ENCODE measurements at places on chromosomes 12 and 14. TPM values are rescaled to one million over a fixed set of nuclear protein-coding genes. Genes with fewer than 3 reads are reported as not detected.
A peak's percentile ranks its signal among the peaks of the same experiment; 100 is the strongest.

DNA sequence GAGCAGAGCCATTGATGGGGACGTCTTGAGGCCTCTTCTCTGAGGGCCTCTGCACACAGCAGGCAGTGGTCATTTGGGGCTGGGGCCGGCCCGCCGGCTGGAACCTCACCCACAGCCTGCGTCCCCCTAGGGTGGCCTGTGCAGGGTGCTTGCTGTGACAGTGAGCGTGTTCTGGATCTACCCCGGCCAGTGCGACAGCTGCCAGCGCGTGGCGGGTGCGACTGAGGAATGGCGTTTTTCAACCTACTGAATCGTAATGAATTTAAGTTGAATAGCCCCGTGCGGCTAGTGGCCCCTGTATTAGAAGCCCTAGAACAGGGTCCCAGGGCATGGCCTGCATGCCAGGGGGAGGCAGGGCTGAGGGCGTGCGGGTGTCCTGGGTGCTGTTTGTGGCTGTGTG, 13.8 kb downstream of the RFLNA start:
- H3K27ac ChIP-seq: no peak overlapping the region

- no peaks in the 10 kb centered on the region for H3K4me1 ChIP-seq
- H3K27me3 ChIP-seq: no peaks in the 10 kb centered on the region
- DNase-seq: no peak
- no peak overlapping the region for H3K4me3 ChIP-seq
- no peaks in the 10 kb centered on the region for H3K36me3 ChIP-seq
- H3K27ac ChIP-seq: no peak overlapping the region
These were observed 9.4 kb upstream of the PTGR2 start for GRCh38 chr14:73842201-73842600.

DNA sequence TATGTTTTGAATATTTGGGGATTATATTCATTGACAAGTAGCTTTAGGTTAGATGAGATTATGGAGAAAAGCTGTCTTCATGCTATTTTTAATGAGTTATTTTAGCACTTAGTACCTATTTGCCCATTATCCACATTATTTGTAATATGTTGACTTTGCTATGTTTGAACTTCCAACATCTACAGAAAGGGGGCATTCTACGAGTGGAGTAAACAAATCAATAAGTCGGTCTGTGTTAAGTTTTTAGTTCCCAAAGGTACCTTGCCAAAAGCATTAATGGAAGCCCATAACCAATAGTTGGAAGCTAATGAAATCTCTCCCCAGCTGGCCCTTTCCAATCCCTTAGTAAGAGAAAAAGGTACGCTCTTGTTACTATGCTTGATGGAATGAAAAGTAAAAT, 250.0 kb upstream of the E2F7 start:
- no peak for DNase-seq
- H3K27me3 ChIP-seq: no peaks in the 10 kb centered on the region
- H3K27ac ChIP-seq: no peak overlapping the region

GRCh38 chr14:55255979-55256378, 15.2 kb upstream of the FBXO34 start:
- H3K36me3 ChIP-seq: no peaks in the 10 kb centered on the region
- no peak overlapping the region for H3K27ac ChIP-seq
- DNase-seq: no peak
- no peak overlapping the region for H3K4me3 ChIP-seq
- H3K27me3 ChIP-seq: no peaks in the 10 kb centered on the region

- H3K27ac ChIP-seq: no peak overlapping the region
- H3K4me1 ChIP-seq: peaks cover 4% of the 10 kb centered on the region
- H3K36me3 ChIP-seq: no peaks in the 10 kb centered on the region
- no peak overlapping the region for H3K4me3 ChIP-seq
- no peak for DNase-seq
- no peaks in the 10 kb centered on the region for H3K27me3 ChIP-seq
These were observed 221.9 kb upstream of the KITLG start for GRCh38 chr12:88802096-88802706.

DNA sequence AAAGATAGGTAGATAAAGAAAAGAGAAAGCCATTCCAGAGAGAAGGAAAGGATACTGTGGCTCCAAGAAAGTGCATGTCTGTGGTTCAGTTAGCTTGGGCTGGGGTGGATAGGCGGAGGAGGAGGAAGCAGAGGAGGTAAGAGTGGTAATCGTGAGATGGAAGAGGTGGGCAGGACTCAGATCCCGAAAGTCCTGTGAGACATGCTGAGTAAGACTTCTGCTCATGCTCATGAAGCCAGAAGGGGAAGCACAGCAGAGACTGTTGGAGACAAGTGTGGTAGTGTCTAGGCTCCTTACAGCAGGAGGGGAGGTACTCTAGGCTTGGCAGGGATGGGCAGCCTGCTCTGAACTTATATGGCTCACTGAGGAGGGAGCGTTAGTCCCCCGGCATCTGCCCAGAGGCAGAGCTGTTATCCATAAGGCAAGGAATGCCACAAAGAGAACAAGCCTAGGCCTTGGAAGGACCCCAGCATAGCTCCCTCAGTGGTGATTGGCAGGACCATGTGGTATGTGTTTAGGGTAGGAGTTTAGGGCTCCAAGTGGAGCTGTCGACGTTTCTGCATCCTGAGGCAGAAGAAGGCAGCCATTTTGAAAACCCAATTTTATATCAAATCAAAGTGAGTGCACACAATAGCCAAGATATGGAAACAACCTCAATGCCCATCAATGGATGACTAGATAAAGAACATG, 135.3 kb downstream of the SMOC1 start:
- H3K4me1 ChIP-seq: no peaks in the 10 kb centered on the region
- no peak for DNase-seq
- H3K27ac ChIP-seq: no peak overlapping the region

The PLEKHD1 gene
- 0.61 TPM for total RNA-seq

DNA sequence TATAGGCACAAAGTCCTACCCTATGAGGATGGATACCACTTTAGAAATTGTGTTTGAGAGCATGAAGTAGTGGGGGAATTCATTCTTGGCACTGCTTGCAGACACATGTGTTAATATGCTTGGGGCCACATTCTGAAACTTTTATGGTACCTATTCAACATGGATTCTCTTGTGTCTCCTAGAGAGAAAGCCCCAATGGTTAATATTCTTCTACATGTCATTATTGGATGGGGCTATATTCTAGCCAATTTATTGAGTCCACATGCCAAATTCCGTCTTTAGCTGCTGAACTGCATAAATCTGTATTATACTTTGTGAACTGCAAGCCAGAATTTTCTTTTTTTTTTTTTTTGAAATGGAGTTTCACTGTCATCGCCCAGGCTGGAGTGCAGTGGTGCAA, 140.0 kb downstream of the KICS2 start:
- no peaks in the 10 kb centered on the region for H3K27me3 ChIP-seq
- peaks cover 13% of the 10 kb centered on the region for H3K4me1 ChIP-seq
- no peaks in the 10 kb centered on the region for H3K36me3 ChIP-seq
- no peak overlapping the region for H3K27ac ChIP-seq
- no peak for DNase-seq

The IQSEC3 gene
- 1.4 TPM for total RNA-seq

DNA sequence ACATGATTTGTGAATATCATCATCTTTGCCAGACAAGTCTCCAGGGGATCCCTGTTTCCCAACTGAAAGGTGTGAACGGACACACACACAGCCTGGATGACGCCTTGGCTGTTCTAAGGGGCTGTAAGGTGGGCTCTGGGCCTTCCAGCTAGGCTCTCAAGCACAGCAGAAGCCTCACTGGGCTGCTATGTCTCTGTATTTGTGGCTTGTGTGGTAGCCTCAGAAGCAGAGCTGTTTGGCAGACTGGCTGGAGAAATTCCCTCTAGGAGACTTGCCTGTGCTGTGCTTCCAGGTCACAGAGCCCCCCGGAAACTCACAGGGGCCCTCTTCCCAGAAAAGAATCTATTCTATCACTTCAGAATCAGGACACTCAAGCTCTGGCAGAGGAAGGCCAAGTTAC, 21.4 kb downstream of the OTUB2 start:
- no peaks in the 10 kb centered on the region for H3K36me3 ChIP-seq
- H3K27ac ChIP-seq: no peak overlapping the region
- DNase-seq: no peak
- no peak overlapping the region for H3K4me3 ChIP-seq

DNA sequence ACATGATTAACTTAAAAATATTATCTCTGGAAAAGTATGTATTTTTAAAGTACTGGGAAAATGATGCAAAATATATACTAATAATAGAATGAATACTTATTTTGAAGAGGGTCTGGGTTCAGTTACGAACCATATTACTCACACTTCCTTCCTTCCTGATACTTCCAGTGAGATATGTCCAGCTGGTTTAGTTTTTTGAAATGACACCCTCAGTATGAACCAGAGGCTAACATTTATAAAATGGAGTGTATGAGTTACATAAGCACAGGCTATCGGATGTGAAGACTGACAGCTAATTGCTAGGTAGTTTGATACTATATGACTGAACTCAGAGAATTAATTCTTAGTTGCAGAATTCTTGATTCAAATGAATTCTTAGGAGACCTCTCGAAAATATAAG, 122.9 kb downstream of the OTOGL start:
- H3K4me1 ChIP-seq: no peaks in the 10 kb centered on the region
- no peaks in the 10 kb centered on the region for H3K36me3 ChIP-seq
- H3K4me3 ChIP-seq: no peak overlapping the region

GRCh38 chr14:27686137-27686536, 1080.5 kb upstream of the FOXG1 start:
- no peaks in the 10 kb centered on the region for H3K4me1 ChIP-seq
- no peak for DNase-seq
- no peak overlapping the region for H3K4me3 ChIP-seq
- no peak overlapping the region for H3K27ac ChIP-seq
- no peaks in the 10 kb centered on the region for H3K36me3 ChIP-seq

GRCh38 chr14:60722107-60722356, 2.1 kb downstream of the SIX4 start:
- no peaks in the 10 kb centered on the region for H3K4me1 ChIP-seq
- no peaks in the 10 kb centered on the region for H3K36me3 ChIP-seq
- peak overlapping the region; percentile 66 for H3K4me3 ChIP-seq
- no peaks in the 10 kb centered on the region for H3K27me3 ChIP-seq
- no peak overlapping the region for H3K27ac ChIP-seq

- H3K36me3 ChIP-seq: no peaks in the 10 kb centered on the region
- no peak for DNase-seq
- H3K4me3 ChIP-seq: no peak overlapping the region
- H3K27me3 ChIP-seq: no peaks in the 10 kb centered on the region
- H3K4me1 ChIP-seq: no peaks in the 10 kb centered on the region
These were observed 66.7 kb downstream of the AACS start for GRCh38 chr12:125131958-125132357.

DNA sequence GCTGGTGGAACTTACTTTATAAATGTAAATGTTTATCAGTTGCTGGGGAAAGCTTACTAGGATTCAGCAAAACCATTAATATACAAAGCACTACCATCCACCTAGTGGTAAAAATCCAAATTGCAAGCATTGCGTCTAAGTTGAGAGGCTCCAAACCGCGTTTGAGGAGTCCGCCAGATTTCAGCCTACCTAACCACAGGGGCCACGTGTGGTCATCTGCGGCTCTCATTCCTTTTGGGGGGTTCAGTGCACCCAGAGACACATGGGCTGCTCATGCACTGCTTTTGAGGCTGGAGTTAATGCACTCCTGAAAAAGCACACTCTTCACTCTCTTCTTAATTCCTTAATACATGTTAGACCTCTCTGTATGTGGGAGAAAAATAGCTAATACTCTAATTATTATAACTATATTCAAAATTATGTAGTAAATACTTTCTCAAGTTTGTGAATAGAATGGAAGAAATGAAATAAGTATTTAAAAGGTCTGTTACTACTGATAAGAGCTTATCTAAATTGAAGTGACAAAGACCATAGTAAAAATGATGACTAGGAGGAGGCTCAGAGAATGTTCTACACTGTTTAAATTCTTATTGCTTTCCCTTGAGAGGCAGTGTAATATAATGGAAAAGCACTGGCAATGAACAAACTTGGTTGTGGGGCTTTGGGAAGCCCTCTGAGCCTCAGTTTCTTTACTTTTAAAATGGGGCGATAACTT, 41.4 kb upstream of the MANSC4 start:
- H3K4me1 ChIP-seq: peaks cover 6% of the 10 kb centered on the region
- H3K36me3 ChIP-seq: no peaks in the 10 kb centered on the region
- no peak overlapping the region for H3K4me3 ChIP-seq
- no peak overlapping the region for H3K27ac ChIP-seq
- no peaks in the 10 kb centered on the region for H3K27me3 ChIP-seq
- peak; percentile 66 for DNase-seq

DNA sequence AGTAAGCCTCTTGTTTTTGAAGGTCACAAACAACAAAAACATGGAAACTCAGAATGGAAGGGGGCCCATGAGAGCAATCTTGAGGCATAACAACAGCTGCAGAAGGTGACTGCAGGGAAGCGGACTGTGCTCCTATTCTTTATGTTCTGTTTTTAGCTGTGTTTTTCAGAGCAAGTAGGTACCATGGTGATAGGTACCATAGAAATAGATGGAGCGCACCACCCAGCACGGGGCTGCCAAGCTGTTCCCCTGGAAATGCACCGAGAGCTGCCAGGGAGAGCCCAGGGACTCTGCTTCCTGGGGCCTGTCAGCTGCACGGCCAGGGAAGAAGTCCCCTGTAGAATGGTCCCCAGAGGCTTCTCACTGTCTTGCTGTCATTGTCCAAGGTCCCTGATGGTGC, 32.8 kb downstream of the DGLUCY start:
- no peak overlapping the region for H3K27ac ChIP-seq
- H3K4me1 ChIP-seq: peaks cover 19% of the 10 kb centered on the region
- no peak overlapping the region for H3K4me3 ChIP-seq
- H3K27me3 ChIP-seq: no peaks in the 10 kb centered on the region
- peaks cover 40% of the 10 kb centered on the region for H3K36me3 ChIP-seq
- DNase-seq: no peak

GRCh38 chr12:74349925-74350324, 187.7 kb upstream of the ATXN7L3B start:
- no peak for DNase-seq
- H3K36me3 ChIP-seq: no peaks in the 10 kb centered on the region
- H3K27me3 ChIP-seq: no peaks in the 10 kb centered on the region
- H3K4me1 ChIP-seq: no peaks in the 10 kb centered on the region
- H3K4me3 ChIP-seq: no peak overlapping the region
- no peak overlapping the region for H3K27ac ChIP-seq

- no peak overlapping the region for H3K4me3 ChIP-seq
- no peak overlapping the region for H3K27ac ChIP-seq
- DNase-seq: no peak
- H3K27me3 ChIP-seq: no peaks in the 10 kb centered on the region
These were observed 10.2 kb downstream of the ARHGAP5 start for GRCh38 chr14:32087173-32087861.

DNA sequence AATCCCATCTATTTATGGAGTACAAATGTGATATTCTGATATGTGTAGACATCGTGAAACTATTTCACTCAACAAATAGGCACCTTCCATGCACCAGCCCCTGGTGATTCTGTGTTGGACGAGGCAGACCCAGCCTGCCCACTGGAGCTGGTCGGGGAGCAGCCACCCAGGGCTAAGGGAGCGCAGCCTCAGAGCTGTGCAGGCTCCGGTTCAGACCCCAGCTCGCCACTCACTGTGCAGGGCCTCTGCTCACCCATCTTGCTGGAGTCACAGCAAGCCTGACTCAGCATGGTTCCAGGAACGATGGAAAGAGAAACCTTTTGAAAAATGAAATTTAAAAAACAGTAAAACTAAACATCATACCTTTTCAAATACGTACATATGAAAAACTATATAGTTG, 52.3 kb upstream of the BCL11B start:
- H3K4me1 ChIP-seq: no peaks in the 10 kb centered on the region
- no peak for DNase-seq
- no peak overlapping the region for H3K27ac ChIP-seq
- H3K36me3 ChIP-seq: no peaks in the 10 kb centered on the region
- no peak overlapping the region for H3K4me3 ChIP-seq

The GLS2 gene
- total RNA-seq: 5.9 TPM

- peak overlapping the region; percentile 92 for H3K4me3 ChIP-seq
- DNase-seq: peak; percentile 37
- no peaks in the 10 kb centered on the region for H3K36me3 ChIP-seq
- H3K27ac ChIP-seq: peak overlapping the region; percentile 98
- peaks cover 59% of the 10 kb centered on the region for H3K4me1 ChIP-seq
These were observed 437 bp downstream of the ERO1A start for GRCh38 chr14:52694761-52695480.

The RNU4-1 gene
- total RNA-seq: 3,518 TPM

Measured in left lung (tissue), 14 donors.